Lung (tissue), 17 donors: ENCODE measurements at places on chromosomes 5 and 9. TPM values are rescaled to one million over a fixed set of nuclear protein-coding genes. Genes with fewer than 3 reads are reported as not detected.

PTGES gene
- polyA plus RNA-seq = 19.8 TPM

RFK gene
- 16.0 TPM for polyA plus RNA-seq

GRCh38 chr9:21711504-21711903 lies 90.9 kb upstream of the MTAP start:
- no peak for DNase-seq

GRCh38 chr9:25557645-25558300 lies 120.5 kb downstream of the TUSC1 start:
- no peak for DNase-seq

DNA sequence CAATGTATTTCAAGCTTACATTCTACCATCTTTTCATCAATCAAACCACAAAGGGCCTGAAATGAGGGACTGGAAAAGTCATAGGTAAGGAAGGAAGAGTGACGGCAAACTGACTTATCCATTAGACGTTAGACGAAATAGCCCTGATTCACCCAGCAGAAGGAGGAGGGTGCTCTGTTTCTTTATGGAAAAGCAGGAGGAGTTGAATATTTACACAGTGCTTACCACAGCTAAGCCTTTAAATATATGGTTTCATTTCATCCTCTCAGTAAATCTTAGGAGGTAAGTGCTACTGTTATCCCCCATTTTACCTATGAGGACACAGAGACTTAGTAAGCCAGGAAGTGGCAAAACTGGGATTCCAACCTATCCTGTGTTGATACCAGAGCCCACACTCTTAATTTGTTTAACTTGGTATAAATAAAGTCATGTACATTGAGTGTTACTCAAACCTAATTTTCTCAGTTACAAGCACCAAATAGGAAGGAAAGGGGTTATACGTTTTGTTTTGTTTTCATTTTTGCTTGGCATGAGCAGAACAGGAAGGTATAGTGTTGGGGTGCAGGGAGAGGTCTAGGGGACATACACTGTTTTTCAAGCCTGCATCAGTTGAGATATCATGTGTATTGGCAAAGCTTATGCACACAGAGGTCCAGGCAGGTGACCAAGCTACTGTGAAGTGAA lies 98.1 kb upstream of the IFNK start:
- DNase-seq = no peak

DNA sequence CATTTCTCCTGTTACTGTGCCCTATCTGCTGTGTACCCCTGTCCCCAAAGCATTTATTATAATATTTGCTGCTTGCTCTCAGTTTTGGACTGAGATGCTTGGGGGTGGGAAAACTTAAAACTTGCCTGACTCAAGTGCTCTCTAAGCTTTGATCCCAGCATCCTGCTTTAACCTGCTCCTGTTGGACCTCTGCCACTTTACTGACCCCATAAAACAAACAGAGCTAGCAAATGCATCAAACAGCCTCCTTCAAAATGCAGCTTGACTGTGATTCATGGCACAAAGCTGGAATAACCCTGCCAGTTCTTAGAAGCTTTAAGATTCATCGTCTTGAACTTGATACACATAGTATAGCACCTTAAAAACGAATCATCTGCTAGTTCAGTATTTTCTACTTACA lies 212.5 kb downstream of the DEPDC1B start:
- peak; percentile 77 for DNase-seq

DNA sequence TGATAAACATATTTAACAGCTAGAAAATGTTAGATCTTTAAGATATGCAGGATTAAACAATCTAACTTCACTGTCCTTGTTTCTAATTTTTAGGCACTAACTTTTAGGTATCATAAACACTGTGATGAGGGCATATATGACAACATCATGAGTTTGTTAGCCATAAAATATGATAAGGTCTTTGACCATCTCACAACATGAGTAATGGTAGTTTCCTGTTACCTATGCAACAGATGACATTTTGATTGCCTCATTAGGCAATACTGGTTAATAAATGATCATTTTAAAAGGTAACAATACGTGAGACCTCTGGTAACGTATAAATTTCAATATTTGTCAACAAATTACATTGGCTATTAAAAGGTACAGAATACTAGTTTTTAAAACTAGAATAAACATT lies 613.5 kb downstream of the PDE4D start:
- DNase-seq = no peak

DNA sequence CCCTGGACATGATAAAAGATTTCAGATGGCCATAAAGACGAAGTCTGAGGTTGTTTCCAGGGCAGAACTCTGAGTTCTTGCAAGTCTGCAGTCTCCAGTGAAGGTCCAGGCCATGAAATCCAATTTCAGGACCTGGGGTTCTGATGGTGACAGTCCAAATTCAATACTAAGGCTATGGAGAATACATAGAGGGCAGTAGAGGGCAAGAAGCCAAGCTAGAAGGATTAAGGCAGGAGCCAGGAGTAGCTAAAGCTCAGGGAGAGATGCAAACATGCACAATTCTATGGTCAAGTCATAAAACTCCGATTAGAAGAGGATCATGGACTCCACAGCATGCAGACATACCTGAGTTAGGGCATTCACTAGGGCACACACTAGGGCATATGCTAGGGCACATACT lies 11.4 kb downstream of the SLIT3 start:
- no peak for DNase-seq
